ENCODE measurements at places on chromosomes 4 and X.

GRCh38 chr4:3605491-3605890 lies 73.3 kb upstream of the LRPAP1 start:
- DNase-seq: no peak

GRCh38 chr4:7371210-7371941 lies 63.4 kb downstream of the PSAPL1 start:
- DNase-seq: peak; percentile 91

GRCh38 chrX:132631579-132632232 lies 142.9 kb upstream of the MBNL3 start:
- DNase-seq: peak; percentile 40

DNA sequence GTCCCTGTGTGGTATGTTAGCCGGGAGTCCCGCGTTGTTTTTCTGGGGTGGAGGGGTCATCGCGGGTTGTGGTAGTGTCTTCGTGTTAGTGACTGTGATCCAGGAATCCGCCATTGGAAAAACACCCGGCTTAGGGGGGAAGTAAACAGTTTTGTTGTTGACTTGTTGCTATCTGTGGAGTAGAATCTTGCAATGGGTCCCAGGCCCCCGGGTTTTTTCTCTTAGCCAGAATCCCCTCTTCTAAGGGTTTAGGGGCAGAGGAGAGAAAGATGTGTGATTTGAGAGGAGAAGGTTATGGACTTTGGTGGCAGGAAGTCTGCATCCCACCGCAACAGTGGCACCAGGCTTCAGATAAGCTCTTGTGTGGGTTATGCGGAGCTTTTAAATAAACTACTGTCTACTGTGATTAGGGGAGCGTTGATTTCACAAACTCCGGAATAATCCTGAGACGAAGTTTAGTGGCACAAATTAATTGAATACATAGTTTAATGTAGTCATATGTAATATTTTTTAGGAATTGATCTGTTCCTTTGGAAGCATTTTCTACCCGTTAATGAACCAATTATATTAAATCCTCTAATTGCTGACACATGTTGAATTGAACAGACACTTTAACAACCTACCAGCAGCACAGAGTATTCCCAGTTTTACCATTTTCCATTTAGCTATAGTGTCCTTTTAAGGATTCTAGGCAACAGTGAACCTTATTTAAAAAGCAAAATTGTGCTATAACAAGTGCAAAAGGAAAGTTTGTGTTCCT lies 1.4 kb downstream of the DDX3X start:
- peak; percentile 42 for DNase-seq

GRCh38 chr4:85870298-85871083 lies 395.5 kb downstream of the ARHGAP24 start:
- DNase-seq: no peak

- no peak for DNase-seq
These were observed 333.5 kb downstream of the BMPR1B start for GRCh38 chr4:95091272-95091671.

DNA sequence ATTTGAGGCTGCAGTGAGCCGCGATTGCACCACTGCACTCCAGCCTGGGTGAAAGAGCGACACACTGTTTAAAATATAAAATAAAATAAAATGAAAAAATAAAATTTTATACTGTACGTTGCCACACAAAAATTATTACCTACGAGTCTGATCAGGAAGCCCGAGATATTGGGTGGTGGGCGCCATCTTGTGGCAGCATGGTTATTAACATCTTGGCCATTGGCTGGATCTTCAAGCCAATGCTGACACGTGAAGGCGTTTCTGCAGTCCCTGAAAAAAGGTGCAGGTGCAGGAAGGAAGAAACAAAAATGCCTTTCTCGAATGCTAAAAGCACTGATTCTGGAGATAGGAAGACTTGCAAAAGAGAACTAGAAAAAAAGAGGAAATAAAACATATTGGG lies 4.9 kb upstream of the TLR8 start:
- DNase-seq: no peak

- DNase-seq: peak; percentile 32
These were observed 38.5 kb upstream of the TAPT1 start for GRCh38 chr4:16264798-16265197.

DNA sequence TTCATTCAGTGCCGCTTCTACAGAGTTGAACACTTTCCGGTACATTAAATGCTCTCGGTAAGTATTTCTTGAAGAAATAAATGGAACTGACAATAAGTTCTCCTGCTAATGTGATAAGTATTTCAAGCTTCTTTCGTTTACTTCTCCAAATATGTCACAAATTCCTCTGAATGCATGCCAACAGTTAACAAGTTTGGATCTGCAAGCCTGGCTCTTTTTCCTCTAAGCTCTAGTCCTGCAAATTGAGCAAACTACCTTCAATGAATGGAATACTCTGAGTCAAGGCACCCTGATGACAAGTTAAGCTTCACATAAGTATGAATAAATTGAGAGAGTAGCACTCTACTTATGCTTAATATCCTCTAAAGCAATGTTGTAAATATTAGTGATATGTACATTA lies 403.6 kb downstream of the PDGFC start:
- DNase-seq: no peak

GRCh38 chr4:140115140-140115539 lies 38.8 kb downstream of the MAML3 start:
- DNase-seq: no peak

DNA sequence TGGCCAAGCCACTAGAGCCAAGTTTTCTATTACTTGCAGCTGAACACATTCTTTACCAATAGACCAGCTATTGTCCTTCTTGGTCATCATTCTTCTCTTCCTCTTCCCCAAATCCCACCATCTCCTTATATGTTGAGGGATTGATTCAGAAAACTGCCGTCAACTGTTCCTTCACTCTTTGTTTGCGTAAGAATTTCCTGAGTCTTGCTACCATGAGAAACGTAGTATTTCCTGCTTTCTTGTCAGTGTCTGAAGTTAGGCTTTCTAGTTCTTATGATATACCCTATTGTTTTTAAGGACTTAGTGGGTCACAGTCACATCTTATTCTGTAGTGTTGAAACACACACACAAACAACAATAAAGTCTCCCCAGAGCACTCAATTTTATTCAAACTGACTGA lies 20.1 kb downstream of the IGFBP7 start:
- no peak for DNase-seq

GRCh38 chr4:165560941-165561340 lies 182.1 kb downstream of the CPE start:
- no peak for DNase-seq

DNA sequence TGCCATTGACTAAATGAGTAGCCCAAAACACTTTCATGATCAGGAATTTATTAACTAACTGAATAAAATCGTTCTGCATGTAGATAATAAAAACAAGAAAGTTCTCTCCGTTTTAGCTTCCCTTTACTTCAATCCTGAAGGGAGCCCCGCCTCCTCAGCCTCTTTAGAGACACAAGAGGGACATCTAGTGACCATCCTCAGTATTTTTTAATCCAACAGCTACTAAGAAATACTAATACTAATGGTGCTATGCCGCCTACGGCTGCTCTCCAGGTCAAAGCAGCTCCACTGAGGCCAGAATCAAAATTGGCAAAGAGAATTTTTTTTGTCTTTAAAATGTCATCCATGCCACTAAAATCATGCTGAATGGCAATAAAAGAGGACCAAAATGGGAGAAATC lies 3.2 kb upstream of the PCDH19 start:
- DNase-seq: peak; percentile 58

DNA sequence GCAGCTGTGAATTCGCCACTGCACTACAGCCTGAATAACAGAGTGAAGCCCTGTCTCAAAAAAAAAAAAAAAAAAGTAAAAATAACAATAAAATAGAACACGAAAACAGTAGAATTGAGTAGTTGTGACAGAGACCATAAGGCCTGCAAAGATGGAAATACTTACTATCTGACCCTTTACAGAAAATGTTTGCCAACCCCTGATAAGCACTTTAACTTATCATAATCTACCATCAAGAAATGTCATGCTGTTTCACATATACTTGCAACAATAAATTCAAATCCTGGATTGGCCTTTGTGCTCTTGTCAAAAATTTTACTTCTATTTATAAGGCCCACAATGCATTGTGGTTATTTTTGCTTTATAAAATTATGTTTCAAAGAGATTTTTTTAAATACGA lies 75.5 kb downstream of the ING2 start:
- DNase-seq: no peak

- DNase-seq: no peak
These were observed 124.9 kb upstream of the CYSLTR1 start for GRCh38 chrX:78452356-78452755.

DNA sequence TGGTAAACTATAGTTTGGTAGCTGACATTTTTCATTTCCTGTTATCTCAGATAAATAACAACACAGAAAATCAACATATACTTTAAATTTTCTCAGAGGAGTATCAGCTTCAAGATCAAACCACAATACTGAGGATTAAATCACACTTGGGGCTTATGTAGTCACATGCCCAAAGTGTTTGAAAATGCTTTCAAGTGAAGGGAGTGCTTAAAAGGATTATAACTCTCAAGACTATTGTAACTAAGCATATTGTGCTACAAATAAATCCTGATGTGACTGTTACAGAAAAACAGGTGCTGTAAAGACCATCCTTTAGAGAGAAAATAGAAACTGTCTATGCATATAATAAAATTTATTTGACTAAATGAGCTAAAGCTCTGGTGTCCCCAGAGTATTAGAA lies 887.6 kb downstream of the ADGRL3 start:
- peak; percentile 91 for DNase-seq

DNA sequence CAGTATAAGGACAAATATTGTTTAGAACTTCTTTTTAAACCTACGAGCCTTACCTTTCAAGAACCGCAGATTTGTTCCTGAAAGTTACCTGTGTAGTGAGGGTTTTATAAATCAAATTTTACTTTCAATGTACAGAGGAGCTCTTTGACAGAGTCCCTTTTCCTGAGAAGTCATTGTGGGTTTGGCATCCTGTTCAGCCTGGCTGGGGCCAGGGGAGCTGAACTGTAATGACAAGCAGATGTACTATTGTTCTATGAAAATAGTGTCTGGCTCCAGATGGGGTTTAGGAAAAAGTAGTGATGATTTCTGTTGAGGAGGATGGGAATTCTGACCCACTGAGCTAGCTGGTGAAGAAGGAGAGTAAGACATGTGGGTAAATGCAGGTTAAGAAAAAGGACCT lies 196.2 kb upstream of the PGRMC2 start:
- DNase-seq: no peak

DNA sequence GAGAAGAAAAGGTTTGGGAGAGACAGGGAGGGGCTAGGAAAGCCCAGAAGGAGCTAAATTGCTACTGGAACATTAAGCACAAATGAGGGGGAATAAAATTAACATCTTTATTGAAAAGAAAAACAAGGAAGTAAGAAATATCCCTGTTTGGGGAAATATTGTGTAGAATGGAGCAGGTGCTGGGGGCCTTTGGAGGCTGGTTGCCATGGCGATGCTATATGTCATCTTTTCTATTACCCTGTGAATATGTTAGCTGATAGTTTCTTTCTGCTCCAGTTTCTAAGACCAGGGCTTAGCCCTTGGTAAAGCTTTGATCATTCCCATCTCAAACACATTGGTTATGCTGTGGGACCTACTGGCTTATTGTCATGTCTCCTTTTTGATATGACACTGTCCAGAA lies 28.7 kb downstream of the TMEM31 start:
- DNase-seq: no peak

DNA sequence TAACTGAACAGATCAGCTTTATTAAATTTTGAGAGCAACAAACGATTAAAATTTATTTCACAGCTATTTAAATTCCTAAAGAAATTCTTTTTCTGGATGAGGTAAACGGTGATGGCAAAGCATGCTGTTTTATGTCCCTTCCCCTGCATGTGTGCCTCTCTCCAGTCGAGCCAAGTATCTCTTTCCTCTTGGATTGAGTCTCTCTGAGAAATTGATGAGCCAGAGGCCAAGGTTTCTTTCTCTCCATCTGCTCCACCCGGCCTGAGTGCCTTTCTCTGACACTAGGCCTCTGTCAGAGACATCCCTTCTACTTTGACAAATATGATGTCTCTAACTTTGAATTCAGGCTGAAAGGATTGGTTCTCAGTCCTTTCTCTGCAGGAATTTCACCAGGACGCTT lies 42.6 kb upstream of the PARM1 start:
- DNase-seq: peak; percentile 53

GRCh38 chrX:78037881-78038280 lies 66.2 kb upstream of the PGK1 start:
- no peak for DNase-seq

- no peak for DNase-seq
These were observed 9.4 kb upstream of the CPLX1 start for GRCh38 chr4:835148-836002.

DNA sequence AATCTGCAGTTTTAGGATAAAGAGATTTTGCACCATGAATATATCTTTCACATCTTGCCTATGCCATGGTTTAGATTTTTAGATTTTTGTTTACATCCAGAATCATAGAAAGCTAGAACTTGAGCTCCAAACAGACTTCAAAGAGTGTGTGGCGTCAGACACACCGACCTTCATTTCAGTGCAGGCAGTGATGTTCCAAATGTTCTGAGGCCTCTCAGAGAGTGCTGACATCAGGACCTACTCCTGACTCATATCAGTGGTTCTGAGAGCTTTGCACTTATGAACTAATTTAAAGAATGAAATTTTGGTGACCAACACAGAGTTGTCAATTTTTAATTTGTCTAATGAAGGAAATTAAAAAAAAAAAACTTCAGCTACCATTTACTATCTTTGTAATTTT lies 18.3 kb downstream of the CXCR3 start:
- DNase-seq: no peak

DNA sequence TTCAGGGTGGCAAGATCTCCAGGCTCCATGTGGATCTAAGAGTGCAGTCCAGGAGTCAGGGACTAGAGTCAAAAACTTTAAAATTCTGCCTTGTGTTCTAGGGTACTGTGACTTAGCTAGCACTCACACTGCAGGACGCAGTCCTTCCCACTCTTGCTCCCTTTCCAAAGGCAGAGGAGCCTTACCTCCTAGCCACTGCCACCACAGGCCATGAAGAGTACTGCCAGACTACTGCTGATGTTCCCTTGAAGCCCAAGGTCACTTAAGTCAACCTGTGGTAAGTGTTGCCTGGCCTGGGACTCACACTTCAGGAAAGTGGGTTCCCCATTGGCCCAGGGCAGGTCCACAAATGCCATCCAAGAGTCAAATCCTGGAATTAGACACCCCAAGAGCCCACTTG lies 632.2 kb downstream of the PCDH19 start:
- no peak for DNase-seq

DNA sequence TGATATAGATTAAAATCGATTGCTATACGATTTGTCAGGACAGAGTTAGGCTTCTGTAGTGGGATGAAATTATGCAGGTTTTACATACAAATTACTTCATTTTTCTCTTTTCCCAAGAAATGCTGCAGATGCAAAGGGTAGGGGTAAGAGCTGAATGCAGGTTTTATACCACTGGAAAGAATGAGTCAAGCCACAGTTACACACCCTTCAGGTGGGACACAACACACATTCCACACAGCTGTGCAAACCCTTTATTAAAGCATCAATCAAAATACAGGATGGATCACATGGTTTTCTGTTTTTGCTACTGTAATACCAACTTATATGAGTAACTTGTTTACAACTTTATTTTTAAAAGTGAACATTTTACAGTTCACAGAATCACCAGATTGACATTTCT lies 39.8 kb downstream of the MFAP3L start:
- no peak for DNase-seq

DNA sequence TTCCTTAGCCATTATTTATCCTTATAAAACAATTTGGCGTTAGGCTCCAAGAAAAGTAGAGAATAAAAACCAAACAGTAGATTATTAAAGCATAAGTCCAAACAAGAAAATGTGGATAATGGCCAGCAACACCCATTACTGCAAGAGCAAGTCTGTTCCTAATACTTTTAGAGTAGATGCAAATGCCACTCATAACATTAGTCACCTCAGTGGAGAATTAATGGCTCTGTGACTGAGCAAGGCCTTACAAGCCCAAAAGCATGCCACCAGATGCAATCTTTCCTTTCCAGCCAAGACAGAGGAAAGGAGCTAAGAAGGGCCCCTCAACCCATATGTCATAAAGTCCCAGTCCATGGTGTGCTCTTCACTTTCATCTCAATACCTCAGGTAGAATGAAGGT lies 373.8 kb downstream of the OPHN1 start:
- DNase-seq: no peak

Data from NCI-H524 (cell line).